Upper lobe of left lung (tissue), 6 donors: ENCODE measurements at places on chromosomes 13 and 19. TPM values are rescaled to one million over a fixed set of nuclear protein-coding genes. Genes with fewer than 3 reads are reported as not detected.

PNMA8A gene
- 2.5 TPM for total RNA-seq

ZNF154 gene
- 2.3 TPM for total RNA-seq

HSPB6 gene
- 4.2 TPM for total RNA-seq

ZNF808 gene
- 23.6 TPM for total RNA-seq

ANKLE1 gene
- 13.6 TPM for total RNA-seq

IZUMO2 gene
- not detected for total RNA-seq

ERICH4 gene
- not detected for total RNA-seq

PPAN gene
- 44.0 TPM for total RNA-seq

IGFL4 gene
- not detected for total RNA-seq
